ENCODE measurements at places on chromosomes 7 and 10.

DNA sequence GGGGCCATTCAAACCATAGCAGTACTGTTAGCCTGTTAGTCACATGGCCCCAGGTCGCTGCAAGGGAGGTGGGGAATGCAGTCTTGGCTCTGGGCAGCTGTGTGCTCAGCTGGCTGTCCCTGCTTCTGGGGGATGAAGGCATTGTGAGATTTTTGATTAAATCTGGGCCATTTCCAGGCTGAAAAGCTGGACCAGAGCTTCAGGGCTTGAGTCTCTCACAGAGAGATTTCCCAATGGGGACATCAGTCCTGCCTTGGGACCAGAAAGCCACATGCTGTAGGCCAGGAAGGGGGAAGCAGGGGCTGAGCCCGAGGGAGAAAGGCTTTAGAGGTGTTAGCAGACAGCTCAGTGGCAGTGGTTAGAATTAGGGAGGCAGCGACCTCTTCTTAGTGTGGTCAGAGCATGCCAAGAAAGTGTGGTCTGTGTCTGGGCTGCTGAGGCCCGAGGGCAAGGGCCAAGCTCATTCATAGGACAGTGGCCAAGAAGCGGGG lies 33.6 kb downstream of the PALD1 start:
- DNase-seq = no peak

GRCh38 chr7:148374396-148375259 lies 215.9 kb upstream of the C7orf33 start:
- no peak for DNase-seq

GRCh38 chr7:36336390-36336789 lies 53.3 kb upstream of the ANLN start:
- DNase-seq = no peak

DNA sequence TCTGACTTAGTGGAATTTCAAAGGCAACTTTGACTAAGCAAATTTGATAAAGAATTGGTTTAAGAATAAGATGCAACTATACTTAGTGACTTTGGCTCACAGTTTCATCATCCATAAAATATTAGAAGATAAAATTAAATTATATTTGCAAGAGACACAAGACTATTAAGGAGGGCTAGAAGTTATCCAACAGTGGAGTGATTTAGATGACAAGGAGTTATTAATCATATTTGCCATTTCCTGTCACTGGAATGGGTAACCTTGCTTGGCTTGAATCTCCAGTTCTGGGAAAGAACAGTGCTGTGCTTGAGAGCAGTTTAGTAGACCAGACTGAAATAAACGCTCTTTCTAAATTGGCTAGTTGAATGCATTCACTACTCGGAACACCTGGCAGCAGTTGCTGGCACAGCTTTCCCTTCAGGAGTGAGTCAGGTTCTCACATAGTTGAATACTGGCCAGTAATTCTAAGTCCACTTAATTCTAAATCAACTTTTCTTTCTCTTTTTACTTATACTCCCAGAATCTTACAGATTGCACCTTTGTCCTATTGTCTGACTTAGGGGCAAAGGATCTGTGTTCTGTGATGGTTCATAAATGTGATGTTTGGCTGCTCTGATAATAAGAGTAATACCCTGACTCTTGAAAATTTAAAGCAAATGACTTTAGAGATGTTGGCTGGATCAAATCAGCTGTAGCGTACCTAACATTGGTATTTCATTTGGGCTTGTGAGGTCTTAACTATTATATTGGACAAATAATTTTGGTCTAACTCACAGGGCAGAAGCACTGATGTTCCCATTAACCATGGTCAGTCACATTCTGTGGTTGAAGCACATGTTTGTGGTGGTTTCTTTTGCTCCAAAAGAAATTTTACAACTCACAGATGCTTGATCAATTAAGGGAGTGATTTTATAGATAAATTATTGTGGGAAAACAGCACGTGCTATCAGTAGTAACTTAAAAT lies 16.6 kb downstream of the STMP1 start:
- DNase-seq = no peak

DNA sequence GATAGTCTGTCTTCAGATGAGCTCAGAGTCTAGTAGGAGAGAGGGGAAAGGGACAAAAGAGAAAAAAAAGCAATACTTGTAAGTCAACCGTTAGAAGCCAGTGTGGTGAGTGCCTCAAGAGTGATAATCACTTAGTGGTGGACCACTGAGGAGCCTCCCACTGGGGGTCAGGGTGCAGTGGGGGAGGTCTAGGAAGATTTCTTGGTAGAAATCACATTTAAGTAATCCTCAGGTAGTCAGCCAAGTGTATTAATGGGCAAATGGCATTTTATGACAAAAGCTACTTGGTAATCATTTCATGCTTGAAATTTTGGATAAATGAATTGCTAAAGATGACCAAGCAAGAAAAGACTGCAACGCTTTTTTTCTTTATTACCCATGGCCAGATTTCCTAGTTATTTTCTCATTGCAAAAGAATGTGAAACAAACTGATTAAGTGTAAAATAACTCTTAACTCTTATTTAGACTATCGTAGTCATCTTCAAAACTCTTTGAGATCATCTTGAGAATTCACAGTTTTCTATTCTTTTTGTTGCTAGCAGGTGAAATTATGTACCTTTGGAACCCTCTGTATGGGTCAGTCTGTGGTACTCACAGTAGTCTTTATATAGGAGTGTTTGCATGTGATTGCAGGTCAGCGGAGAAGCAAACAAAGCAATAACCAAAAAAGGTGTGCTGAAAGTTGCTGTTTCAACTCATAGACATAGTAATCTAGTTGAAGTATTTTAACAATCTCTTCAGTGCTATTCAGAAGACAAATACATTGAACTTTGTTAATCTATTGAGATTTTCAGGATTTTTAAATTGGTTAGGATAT lies 63.9 kb downstream of the PPP1R9A start:
- no peak for DNase-seq

DNA sequence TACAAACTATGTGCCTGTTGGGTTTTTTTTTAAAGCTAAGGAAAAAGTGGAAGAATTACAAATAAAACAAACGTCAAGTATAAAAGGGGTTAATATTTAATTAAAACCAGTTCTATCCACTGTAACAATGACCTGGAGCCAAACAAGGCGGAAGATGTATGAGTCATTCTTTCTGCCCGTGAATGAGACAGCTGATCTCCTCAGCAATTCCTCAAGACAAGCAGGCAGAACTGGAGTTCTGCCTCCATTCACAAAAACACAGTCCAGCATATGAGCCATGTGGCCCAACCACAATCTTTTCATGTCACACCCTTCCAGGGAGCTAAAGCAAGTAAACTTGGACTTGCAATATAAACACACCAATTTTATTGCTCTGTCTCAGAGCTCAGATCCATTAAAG lies 8.4 kb downstream of the ETV1 start:
- DNase-seq = no peak

GRCh38 chr7:157808042-157808441 lies 471.2 kb downstream of the DNAJB6 start:
- no peak for DNase-seq

DNA sequence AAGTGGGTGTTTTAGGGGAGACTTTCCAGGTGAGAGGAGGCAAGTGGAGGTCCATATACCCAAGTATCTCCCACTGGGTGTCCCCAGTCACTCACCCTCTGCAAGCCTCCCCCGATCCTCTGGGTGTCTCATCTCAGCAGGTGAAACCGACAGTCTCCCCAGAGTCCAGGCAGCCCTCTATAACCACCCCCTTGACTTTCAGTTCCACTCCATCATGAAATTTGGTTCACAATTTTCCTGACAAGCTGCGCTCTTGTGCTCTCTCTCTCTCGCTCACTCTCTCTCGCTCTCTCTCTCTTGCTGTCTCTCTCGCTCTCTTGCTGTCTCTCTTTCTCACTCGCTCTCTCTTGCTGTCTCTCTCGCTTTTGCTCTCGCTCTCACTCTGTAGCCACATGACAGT lies 8.1 kb upstream of the RABGEF1 start:
- DNase-seq = no peak

DNA sequence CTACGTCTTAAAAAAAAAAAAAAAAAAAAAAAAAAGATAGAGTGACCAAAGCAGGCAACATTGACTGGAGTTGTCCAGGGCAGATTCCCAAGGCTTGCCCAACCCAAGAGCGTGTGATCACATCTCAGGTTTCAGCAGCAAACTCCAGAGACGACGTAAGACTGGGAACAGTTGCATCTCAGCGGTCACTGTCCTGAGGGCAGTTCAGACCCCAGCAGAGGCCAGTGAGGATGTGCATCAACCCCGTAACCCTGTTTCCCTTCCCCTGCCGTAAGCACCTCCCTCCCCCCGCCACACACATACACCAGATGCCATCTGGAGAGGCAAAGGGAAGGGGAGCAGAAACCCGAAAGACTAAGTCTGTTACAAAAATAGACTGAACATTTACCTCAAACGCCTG lies 19.3 kb upstream of the TOMM7 start:
- no peak for DNase-seq

- DNase-seq = no peak
Measured at GRCh38 chr7:39637963-39638485, 14.7 kb downstream of the RALA start.

- no peak for DNase-seq
Measured at GRCh38 chr10:111018021-111018420, 58.8 kb upstream of the ADRA2A start.

DNA sequence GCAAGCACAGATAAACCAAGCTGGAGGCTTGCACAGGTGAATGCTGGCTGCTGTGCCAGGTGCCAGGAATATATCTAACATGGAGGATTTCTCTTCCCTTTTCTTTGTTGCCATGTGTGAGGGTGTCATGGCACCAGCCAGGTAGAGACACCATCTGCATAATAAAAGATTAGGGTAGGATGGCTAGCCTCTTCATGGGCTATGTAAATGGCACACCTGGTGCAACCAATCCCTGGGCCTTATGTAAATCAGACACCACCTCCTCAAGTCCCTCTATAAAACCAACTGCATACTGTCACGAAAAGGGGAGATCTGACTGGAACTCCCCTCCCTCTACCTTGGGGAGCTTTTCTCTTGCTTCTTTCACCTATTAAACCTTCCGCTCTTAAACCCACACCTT lies 322.5 kb upstream of the POM121L12 start:
- DNase-seq = no peak

- DNase-seq = no peak
Measured at GRCh38 chr7:127417346-127417745, 24.8 kb upstream of the ZNF800 start.

GRCh38 chr7:143387156-143387975 lies 6.2 kb downstream of the ZYX start:
- DNase-seq = no peak

DNA sequence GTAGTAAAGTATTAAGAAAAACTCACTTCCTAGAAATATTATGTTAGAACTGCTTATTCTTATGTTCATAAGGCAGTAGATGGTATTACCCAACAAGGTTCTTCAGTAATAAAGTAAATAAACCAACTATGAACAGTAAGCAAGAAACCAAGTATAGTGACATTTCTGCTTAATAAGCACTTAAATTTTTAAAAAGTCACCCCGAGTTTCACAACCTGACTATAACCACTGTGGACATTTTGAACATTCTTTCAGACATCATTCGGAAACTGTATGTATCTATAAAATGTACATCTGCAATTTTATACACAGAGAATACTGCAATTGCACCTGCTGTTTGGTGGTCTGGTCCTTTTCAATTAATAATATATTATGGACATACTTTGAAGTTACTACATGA lies 1073.6 kb downstream of the XPNPEP1 start:
- DNase-seq = no peak

DNA sequence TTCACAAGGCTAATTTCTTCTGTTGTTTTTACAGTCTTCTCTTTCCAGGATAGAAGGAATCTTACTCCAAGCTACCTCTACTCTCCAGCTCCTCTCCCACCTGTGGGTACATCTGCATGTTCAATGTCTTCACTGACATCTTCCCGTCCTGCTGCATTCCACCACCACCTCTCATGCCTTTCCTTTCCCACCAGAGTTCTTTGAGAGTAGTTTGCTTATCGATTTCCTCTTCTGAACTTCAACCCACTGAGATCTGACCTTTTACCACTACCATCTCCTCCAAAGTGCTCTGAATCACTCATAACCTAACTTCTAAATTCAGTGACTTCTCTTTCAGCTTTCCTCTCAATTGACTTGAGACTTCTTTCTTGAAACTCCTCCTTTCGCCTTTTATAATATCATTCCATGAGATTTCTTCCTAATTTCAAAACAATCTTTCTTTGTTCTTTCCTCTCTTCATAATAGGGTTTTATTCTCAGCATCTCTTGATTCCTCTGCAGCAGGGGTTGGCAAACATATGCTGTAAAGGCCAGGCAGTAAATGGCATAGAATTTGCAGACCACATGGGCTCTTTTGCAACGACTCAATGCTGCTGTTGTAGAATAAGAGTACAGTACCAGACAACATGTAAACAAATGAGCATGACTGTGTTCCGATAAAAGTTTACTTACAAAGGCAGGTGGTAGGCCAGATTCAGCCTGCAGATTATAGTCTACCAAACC lies 22.1 kb downstream of the ACSL5 start:
- no peak for DNase-seq

DNA sequence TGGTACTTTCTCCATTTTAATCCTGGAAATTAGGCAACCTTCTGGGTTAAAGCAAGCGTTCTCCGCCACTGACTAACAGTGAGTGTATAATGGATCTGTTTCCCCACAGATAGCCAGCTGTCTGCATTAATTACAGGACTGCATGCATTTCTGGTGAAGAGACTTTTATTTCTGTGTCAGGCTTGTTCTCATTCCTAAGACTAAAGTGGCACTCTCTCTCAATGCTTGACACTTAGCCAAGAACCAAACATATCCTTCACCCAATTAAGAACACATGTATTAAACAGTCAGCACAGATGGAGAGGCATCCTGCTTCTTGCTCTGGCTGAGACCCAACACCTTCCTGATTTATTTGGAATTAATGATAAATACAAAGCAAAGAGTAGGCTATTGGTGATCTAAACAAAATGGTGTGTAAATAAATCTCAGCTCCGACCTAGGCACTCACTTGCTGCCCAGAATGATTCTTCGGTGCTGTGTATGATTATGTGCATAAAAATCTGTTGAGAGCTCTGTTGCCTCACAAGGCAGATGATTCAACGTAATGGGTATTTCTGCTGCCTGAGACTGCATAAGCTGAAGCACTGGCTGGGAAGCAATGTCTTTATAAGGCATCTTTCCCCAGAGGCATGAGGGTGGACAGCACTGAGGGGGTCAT lies 16.8 kb downstream of the CALU start:
- no peak for DNase-seq

DNA sequence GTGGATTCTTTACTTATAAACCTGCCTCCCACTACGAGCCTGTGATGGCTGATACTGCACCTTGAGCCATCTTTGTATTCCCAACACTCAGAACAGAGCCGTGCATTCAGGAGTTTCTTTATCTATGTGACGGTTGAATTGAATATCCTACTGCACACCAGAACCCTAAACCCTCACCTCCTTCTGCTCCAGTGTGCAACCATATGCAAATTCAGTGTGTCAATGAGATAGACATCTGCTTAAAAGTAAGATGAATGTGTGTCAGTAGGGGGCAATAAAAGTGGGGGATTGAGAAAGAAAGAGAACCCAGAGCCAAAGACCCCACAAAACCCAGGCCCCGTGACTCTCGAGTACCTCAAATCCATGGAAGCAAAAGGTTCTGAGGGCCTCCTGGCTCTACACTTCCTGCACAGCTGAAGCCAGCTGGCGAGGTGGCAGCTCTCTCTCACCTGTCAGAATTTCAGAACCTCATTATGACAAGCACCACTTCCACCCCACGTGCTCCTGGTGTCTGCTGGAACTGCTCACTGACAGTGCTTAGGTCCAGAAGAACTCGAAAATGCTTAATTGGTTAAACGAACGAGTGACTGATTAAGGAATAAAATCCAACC lies 143.3 kb upstream of the GPR26 start:
- DNase-seq = no peak

GRCh38 chr10:44439239-44439957 lies 54.5 kb upstream of the CXCL12 start:
- no peak for DNase-seq

GRCh38 chr10:44974628-44975430 lies 3.8 kb downstream of the DEPP1 start:
- DNase-seq = peak; percentile 79

Data from activated T-cell treated with anti-CD3 and anti-CD28 coated beads, Interleukin-2, amount 50 U/mL, for 48 hours (primary cell).